ENCODE measurements at places on chromosomes 3 and 15.
A peak's percentile ranks its signal among the peaks of the same experiment; 100 is the strongest.

DNA sequence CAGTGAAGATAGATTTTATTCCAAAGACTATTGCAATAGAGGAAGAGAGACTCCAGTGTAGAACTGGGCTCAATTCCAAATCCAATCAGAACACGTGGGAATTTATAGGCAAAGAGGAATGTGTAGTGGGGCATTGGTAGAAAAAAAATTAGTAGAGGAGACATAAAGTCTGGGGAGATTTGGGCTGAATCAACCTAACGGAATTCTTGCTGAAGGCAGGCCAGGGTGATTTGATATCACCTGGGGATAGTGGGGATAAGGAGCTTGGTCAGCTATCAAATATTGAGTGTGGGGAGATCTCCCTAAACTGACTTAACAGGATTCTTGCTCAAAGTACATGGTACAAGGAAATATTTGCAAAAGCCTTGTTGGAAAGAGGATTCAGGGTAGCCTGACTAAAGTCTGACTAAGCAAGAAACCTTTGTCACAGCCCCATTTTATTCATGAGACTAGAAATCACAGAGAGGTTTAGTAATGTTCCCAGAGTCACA lies 29.6 kb downstream of the SST start:
- H3K4me1 ChIP-seq, result peaks cover 9% of the 10 kb centered on the region
- no peak overlapping the region for H3K27ac ChIP-seq
- DNase-seq, result no peak
- H3K4me3 ChIP-seq, result no peak overlapping the region
- H3K27me3 ChIP-seq, result peaks cover 13% of the 10 kb centered on the region
- H3K36me3 ChIP-seq, result no peaks in the 10 kb centered on the region

GRCh38 chr3:54549607-54550220 lies 378.1 kb downstream of the LRTM1 start:
- DNase-seq, result no peak
- H3K27ac ChIP-seq, result no peak overlapping the region
- H3K36me3 ChIP-seq, result no peaks in the 10 kb centered on the region
- H3K27me3 ChIP-seq, result no peaks in the 10 kb centered on the region
- H3K4me3 ChIP-seq, result no peak overlapping the region

- no peak for DNase-seq
- no peak overlapping the region for H3K27ac ChIP-seq
- no peaks in the 10 kb centered on the region for H3K36me3 ChIP-seq
- H3K4me1 ChIP-seq, result no peaks in the 10 kb centered on the region
- no peak overlapping the region for H3K4me3 ChIP-seq
- H3K27me3 ChIP-seq, result no peaks in the 10 kb centered on the region
These were observed 73.9 kb upstream of the TMEM108 start for GRCh38 chr3:132964266-132964665.

DNA sequence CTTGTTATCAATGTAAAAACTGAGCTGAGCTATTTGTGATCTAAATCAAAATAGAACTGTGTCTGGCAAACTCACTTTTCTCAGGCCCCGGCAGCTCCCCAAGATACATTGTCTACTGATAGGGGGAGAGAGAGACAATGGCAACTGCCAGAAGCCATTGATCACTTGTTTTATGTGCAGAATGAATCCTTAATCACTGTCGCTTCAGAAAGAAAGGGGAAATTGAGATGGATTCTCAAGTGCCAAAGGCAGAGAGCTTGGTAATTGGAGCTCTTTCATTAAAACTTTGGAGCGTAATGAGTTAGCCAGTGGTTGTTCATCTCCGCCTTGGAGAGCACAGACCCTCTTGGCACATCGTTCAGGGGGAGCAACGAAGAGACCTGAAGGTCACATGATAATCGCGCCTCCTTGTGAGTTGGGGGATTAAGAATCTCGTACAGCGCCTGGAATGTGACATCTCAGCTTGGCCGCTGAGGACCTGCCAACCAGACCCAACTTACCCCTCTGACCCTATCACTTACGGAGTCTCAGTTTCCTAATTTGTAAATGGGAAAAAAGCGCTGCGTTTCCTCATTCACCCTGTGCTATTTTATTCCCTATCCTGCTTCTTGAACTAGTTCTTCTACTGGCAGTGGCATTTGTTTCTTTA lies 252.8 kb downstream of the VPS13C start:
- no peaks in the 10 kb centered on the region for H3K36me3 ChIP-seq
- no peak for DNase-seq
- peaks cover 72% of the 10 kb centered on the region for H3K27me3 ChIP-seq
- H3K4me1 ChIP-seq, result no peaks in the 10 kb centered on the region

DNA sequence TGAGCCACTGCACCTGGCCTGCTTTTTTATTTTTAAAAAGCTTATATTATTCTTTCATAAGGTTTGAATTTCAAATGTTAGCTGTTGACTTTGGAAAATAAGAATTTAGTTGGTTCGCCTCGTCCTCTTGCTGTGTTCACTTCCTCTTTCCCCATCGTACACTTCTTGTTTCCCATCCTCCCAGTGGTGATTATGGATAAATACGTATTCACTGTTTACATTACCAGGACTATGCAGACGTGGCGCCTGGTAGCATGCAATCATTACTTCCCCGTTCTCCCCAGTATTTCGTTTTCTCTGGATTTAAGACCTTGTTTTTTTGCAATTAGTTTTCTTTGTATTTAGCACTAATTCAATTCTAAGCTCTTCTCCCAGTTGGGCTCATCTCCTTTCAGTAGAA lies 70.1 kb downstream of the LMLN start:
- peaks cover 19% of the 10 kb centered on the region for H3K4me1 ChIP-seq
- H3K36me3 ChIP-seq, result peaks cover 11% of the 10 kb centered on the region
- H3K27ac ChIP-seq, result no peak overlapping the region
- H3K27me3 ChIP-seq, result no peaks in the 10 kb centered on the region
- DNase-seq, result no peak
- no peak overlapping the region for H3K4me3 ChIP-seq

- no peaks in the 10 kb centered on the region for H3K27me3 ChIP-seq
- H3K4me1 ChIP-seq, result no peaks in the 10 kb centered on the region
- no peak for DNase-seq
- no peaks in the 10 kb centered on the region for H3K36me3 ChIP-seq
- no peak overlapping the region for H3K27ac ChIP-seq
These were observed 24.9 kb upstream of the AADACL2 start for GRCh38 chr3:151708868-151709267.

DNA sequence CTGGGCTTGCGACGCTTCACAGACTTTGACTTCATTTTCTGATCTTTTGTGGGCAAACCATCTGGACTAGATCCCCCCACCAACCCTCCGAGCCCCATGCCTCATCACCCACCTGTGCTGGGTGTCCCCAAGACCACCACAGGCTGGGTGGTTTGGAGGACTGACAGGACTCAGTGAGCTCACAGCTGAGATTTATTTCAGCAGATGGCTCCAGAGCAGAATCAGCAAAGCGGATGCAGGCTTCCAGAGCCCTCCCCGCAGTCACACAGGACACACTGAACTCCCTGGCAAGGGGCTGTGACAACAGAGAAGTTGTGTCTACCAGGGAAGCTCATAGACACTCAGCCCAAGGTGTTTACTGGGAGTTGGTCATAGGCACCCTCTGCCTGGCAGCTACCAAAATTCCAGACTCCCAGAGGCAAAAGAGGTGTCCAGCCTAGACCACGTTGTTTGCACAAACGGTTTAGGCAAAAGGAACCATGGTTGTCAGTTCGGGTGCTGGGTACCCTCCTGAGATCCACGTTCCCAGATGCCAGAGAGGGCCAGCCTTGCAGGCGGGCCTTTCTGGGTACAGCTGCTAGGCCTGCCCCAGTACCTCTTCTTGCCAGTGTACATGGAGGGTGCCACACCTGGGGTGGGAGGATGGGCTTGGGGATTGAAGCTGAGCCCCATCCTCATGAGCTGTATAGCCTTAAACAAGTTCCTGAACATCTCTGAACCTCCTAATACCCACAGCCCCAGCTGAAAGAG lies 170.3 kb downstream of the NSMCE3 start:
- no peak for DNase-seq
- H3K4me3 ChIP-seq, result no peak overlapping the region
- no peak overlapping the region for H3K27ac ChIP-seq
- peaks cover 10% of the 10 kb centered on the region for H3K4me1 ChIP-seq
- H3K36me3 ChIP-seq, result no peaks in the 10 kb centered on the region

GRCh38 chr3:197278933-197279332 lies 19.5 kb downstream of the DLG1 start:
- H3K27ac ChIP-seq, result no peak overlapping the region
- no peaks in the 10 kb centered on the region for H3K27me3 ChIP-seq
- no peak overlapping the region for H3K4me3 ChIP-seq
- H3K4me1 ChIP-seq, result no peaks in the 10 kb centered on the region
- H3K36me3 ChIP-seq, result peaks cover 42% of the 10 kb centered on the region

GRCh38 chr3:59440285-59441028 lies 390.6 kb upstream of the CFAP20DC start:
- H3K4me3 ChIP-seq, result no peak overlapping the region
- H3K27ac ChIP-seq, result no peak overlapping the region
- no peak for DNase-seq

DNA sequence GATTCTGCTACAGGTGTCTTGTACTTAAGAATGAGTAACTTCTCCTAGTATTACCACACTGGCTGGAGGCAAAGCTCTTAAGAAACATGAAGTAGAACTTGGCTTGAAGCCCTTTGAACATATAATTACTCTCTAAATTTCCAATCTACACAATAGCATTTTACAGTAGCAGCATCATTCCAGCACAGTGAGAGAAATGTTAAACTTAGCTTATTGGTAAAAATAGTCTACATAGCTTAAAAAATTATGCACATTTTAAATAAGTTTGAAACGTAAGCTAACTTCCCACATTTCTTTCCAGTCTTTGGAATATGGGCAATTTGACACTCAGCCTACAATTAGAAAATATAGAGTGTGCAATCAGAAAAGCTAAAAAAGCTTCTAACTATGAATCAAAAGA lies 32.8 kb upstream of the TOP2B start:
- no peak overlapping the region for H3K4me3 ChIP-seq
- H3K36me3 ChIP-seq, result no peaks in the 10 kb centered on the region
- no peak overlapping the region for H3K27ac ChIP-seq
- no peaks in the 10 kb centered on the region for H3K27me3 ChIP-seq
- no peaks in the 10 kb centered on the region for H3K4me1 ChIP-seq
- no peak for DNase-seq

DNA sequence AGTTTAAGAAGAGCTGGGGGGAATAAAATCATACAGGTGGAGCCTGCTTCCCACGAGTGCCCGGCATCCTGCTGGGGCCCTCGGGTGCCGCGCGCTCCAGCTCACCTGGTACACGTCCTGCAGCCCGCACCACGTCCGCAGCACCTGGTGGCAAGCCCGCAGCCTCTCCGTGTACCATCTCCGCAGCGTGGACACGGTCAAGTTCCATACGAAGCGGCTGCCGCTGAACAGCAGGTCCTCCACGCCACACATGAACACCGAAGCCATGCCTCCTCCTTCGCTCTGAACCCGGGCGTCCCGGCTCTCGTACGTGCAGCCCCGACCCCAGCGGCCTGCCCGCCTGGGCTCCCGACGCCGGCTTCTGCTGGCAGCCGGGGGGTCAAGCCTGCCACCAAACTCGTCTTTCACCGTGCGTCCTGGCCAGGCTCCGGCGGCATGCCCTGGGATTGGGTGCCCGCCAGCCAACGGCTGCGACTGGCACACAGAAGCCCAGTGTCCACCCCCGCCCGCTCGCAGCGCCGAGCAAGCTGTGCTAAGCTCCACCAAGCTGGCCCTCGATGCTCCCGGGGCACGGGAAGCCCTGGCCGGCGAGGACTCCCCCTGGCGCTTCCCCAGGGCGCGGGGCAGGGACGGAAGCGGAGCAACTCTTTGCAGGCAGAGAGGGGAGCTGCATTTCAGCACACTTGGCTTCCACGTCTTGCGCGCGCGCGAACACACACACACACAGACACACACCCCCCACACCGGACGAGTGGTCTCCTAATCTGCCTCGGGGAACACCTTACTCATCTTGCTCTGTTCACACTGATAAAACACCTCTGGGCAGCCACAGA lies at the start of gene FRMD4B:
Gene FRMD4B (minus strand): TSS at position 366 of the 833 bp plus-strand sequence. CDS start 99 bp downstream, at position 267.
- peak within 1 kb of the TSS; percentile 86 for H3K27ac ChIP-seq
- peaks cover 5% of the 10 kb centered on the region for H3K27me3 ChIP-seq
- peak within 1 kb of the TSS; percentile 79 for H3K4me3 ChIP-seq
- peaks cover 51% of the 10 kb centered on the region for H3K4me1 ChIP-seq

GRCh38 chr3:136862617-136863322 lies 762 bp downstream of the NCK1 start:
- H3K27ac ChIP-seq, result peak overlapping the region; percentile 96
- peaks cover 44% of the 10 kb centered on the region for H3K4me1 ChIP-seq
- DNase-seq, result peak; percentile 48
